HCEC 1CT (cell line): ENCODE measurements at places on chromosomes 7 and 10.
A peak's percentile ranks its signal among the peaks of the same experiment; 100 is the strongest.

- DNase-seq = no peak
These were observed 70.7 kb upstream of the NPY start for GRCh38 chr7:24213311-24213710.

- no peak for DNase-seq
These were observed 57.7 kb upstream of the CDK13 start for GRCh38 chr7:39892361-39892760.

DNA sequence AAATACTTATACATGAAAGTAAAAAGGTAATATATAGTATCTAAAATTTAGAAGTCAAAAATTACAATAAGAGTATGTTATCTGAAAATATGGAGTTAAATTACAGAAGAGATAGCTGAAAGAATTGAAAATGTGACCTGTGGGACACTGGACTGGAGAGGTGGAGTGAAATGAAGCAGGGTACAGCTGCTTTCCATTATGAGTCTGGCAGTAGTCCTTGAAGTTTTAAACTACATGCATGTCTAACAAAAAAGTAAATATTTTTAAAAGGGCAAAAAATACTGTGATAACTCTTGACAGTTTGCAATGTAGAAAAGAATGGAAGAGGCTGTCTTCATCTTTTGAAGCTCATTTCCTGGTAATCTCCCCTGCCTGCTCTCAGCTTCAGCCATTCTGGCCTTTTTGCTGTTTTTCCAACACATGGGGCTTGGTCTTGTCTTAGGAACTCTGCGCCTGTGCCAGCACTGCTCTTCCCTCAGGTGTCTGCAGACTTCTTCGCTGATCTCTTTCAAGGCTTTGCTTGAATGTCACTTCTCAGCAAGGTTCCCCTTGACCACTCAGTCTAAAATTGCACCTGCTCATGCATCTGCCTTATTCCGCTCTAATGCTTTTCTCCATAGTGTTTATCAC is 36.9 kb downstream of the PTPRZ1 start:
- no peak for DNase-seq

GRCh38 chr7:35418716-35419390 is 165.0 kb upstream of the TBX20 start:
- no peak for DNase-seq

DNA sequence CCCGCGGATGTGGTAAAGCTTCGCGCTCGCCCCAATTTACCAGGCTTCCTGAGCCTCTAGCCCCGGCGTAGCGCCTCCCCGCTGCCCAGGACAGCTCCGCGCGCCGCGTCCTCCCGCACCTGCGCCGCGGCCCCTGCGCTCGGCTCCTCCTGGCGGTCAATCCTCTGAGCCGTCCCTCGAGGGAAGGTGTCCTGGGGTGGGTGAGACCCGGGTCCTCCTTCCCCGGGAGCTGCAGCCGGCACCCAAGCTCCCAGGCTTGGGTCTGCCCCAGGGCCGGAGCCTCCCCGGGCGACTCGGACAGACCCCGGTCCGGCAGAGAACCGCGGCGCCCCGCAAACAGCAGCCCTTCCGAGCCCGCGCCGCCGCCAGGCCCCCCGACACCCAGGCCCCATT is 512 bp downstream of the OSBPL3 start:
- peak; percentile 83 for DNase-seq

DNA sequence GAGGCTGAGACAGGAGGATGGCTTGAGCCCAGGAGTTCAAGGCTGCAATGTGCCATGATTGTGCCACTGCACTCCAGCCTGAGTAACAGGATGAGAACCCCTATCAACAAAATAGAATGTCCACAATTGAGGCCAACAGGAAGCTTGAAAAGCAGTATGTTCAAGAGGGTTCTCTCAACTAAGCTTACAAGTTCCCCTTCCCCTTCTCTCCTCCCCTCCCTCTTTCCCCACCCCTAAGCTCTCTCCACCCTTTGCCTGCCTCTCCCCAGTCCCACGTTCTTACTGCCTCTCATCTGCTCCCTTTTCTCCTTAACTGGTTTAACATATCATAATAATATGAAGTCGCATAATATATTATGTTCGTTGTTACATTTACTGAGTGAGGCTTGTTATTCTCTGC is 35.4 kb downstream of the KIAA1549 start:
- DNase-seq = no peak

- DNase-seq = peak; percentile 56
These were observed 14.7 kb downstream of the LZTS2 start for GRCh38 chr10:101014230-101014884.
